Fibroblast of villous mesenchyme (primary cell): ENCODE measurements at places on chromosomes 1 and 21. TPM values are rescaled to one million over a fixed set of nuclear protein-coding genes. Genes with fewer than 3 reads are reported as not detected.

DNA sequence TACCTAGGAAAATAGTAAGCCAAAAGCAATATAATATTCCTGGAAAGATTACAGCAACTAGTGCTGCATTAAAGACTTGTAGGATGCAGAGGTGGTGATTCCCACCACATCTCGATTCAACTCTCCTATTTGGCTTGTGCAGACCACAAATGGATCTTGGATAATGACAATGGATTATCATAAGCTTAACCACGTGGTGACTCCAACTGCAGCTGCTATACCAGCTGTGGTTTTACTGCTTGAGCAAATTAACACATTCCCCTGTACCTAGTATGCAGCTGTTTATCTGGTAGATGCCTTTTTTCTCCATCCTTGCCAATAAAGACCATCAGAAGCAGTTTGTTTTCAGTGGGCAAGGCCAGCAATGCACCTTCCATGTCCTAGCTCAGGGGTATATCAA, 542.7 kb upstream of the ADGRL4 start:
- no peak for DNase-seq

GRCh38 chr1:154839691-154840090, 30.4 kb downstream of the KCNN3 start:
- no peak for DNase-seq

- DNase-seq: no peak
These were observed 19.3 kb downstream of the TEX38 start for GRCh38 chr1:46690931-46691421.

Gene SLAMF9
- not detected in 2 replicates for total RNA-seq

Gene SPRR1B
- not detected in 2 replicates for total RNA-seq
